ENCODE measurements at places on chromosomes 13 and 19.

DNA sequence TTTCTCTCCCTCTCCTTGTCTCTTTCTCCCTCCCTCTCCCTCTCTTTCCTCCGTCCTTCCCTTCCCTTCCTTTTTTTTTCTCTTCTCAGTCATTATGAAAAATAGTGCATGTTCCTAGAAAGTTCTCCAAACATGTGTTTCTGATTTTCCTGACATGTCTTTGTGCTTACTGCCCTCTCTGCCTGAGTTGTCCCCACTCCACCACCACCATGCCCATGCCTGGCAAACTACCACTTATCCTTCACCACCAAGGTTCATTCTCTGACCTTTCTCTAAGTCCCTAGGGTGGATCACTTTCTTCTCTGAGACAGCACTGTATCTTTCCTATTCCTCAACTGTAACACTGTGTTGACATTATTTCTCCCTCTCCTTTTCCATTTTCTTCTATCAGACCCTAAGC is 98.2 kb downstream of the LACC1 start:
- no peak for DNase-seq

- no peak for DNase-seq
Measured at GRCh38 chr13:72617951-72618350, 109.5 kb downstream of the MZT1 start.

DNA sequence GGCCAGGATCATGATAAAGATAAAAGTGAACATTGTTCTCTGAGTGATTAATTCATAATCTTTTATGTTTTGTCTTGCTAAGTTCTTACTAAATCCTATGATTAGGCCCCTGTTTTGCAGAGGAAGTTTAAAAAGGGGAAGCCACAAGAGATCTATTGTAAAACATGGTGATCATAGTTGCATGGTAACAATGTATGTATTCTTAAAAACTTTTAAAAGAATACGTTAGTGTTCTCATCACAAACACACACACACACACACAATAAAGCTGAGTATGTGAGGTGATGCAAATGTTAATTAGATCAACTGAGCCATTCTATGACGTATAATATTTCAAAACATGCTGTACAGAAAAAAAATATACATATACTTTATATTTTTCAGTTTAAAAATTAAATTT is 51.2 kb downstream of the MBD3L2B start:
- no peak for DNase-seq

GRCh38 chr13:75800545-75800944 is 164.4 kb downstream of the LMO7 start:
- DNase-seq = no peak

DNA sequence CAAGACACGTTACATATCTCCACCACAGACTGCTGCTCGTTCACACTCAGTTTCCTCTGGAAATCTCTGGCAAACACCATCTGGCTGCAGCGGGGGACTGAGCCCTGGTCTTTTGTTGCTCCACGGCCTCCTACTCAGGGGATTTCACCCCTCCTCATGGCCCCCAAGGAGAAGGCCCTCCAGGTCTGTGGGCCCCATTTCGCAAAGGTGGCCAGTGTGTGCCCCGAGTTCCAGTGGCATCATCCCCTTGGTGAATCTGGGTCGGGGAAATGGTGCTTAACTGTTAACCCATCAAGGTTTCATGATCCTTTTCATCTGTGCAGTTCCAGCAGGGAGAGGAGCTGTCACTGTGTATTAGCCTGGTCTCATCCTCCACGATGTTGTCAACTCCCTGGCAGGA is 235.4 kb upstream of the MAB21L1 start:
- no peak for DNase-seq

DNA sequence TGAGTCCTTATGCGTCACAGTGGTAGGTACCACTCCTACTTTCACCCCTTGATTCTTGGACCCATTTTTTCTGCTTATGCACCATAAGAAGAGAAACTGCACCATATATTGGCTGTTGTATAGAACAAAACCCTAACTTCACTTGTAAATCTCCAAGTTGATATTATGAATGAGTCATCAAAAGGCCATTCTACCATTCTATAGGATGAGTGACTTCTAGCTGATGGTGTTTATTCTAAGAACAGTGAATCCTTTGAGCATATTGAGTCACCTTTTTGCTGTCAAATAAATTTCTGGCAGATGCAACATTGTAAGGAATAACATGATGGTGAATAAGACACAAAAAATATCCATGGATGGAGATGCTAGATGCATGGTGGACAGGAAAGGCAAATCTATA is 57.7 kb downstream of the POLR1D start:
- no peak for DNase-seq

GRCh38 chr13:99119656-99120055 is 81.0 kb upstream of the UBAC2 start:
- no peak for DNase-seq

- DNase-seq = no peak
Measured at GRCh38 chr13:101490406-101491015, 38.0 kb downstream of the ITGBL1 start.

DNA sequence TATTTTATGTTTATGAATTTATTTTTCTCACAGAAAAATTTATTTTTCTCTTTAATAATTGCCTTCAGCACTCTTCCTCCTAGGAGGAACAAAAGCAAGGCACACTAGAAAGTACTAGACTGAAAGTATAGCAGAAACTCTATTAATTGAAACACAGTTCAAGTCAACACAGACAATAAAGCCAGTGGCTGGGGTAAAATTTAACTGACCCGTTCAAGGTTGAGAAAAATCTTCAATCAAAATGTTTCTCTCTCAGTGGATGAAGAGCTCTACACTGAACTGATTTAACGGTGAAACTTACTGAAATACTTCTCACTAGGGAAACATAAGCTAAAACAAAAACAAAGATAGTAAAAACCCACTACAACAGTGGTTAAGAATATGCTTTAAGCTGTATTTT is 230.1 kb upstream of the MIR17HG start:
- no peak for DNase-seq

- no peak for DNase-seq
Measured at GRCh38 chr19:33458171-33458633, 63.4 kb downstream of the PEPD start.

Measured in anterior cingulate cortex (tissue), 58 donors.